ENCODE measurements at places on chromosomes 16 and 17. TPM values are rescaled to one million over a fixed set of nuclear protein-coding genes. Genes with fewer than 3 reads are reported as not detected.

DNA sequence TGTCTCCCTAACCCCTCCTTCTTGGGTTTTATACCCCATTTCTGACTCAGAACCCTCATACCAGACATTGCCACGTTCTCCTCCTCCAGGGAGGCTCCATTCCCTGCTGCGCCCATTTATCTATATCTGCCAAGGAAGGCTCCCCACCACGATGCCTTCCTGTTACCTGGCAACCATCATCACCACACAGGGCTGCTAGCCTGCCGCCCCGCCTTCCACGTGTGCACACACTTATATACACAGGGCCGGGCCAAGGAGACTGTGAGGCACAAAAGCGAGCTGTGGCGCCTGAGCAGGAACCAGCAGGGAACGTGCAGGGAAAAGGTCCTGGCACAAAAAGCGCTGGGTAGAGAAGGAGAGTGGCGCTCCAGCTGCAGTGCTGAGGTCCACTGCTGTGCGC is 261.8 kb downstream of the CBLN1 start:
- H3K27me3 ChIP-seq = no peaks in the 10 kb centered on the region
- no peak overlapping the region for H3K4me3 ChIP-seq
- no peaks in the 10 kb centered on the region for H3K36me3 ChIP-seq
- no peaks in the 10 kb centered on the region for H3K4me1 ChIP-seq
- no peak for DNase-seq
- H3K27ac ChIP-seq = no peak overlapping the region

GRCh38 chr16:11725457-11725856 is 17.2 kb downstream of the TXNDC11 start:
- H3K4me1 ChIP-seq = peaks cover 35% of the 10 kb centered on the region
- no peak overlapping the region for H3K4me3 ChIP-seq
- H3K36me3 ChIP-seq = peaks cover 80% of the 10 kb centered on the region
- no peak overlapping the region for H3K27ac ChIP-seq

DNA sequence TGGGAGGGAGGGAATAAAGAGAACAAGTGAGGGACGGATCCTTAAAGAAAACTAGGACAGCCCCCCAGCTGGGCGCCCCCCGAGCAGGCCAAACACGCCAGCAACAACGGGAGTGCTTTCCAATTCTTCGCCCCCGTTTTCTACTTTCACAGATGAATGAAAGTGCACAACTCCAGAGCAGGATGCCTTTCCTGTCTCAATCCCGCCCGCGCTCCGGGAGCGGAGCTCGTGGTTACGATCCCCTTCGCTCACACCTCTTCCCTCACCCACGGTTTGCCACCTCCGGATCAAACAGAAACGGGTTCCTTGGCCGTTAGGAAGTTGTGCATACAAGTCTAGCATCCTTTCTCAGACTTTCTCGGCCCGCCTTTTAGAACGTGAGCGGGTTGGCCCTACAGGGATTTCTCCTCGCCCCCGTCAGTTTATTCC is 680 bp downstream of the SKA2 start:
- H3K4me3 ChIP-seq = no peak overlapping the region
- peaks cover 23% of the 10 kb centered on the region for H3K36me3 ChIP-seq
- peak; percentile 32 for DNase-seq
- H3K4me1 ChIP-seq = peaks cover 50% of the 10 kb centered on the region

DNA sequence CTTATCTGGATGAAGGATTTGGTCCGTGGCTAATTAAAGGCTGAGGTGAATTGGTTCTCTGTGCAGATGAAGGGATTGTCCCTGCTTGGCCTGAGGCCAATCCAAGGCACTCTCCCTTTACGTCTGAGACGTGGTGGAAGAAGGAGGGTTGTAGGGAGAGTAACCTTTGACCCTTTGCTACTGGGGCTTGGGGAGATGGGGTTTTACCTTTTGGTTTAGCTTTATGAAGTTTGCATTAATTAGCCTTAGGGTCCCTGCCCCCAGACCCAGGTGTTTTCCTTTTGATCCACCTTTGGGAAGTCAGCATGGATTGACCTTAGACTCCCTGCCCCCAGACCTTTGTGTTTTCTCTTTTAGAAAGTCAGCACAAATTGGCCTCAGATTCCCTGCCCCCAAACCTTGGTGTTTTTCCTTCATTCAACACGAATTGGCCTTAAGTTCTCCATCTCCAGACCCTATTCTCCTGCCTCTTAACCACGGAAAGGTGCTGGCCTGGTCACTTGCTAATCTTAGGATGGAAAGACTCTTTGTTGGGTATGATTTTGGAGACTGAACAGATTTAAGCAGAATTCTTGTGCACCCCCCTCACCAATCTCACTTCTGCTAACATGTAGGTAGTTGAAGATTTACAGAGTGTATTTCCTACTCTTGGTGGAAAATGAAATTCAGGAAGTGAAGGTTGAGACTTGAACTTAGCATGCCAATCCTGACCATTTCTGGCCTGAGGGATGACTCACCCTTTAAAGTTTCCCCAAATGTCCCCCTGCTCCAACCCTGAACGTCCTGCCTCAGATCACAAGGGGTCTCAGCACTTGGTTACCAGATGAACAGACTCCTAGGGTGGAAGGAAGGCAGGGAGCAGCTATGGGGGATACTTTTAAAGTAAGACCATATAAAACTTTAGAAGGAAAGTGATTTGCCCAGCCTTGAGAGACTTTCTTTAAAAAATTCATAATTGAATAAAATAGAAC is 23.1 kb upstream of the MMD start:
- DNase-seq = no peak
- no peaks in the 10 kb centered on the region for H3K36me3 ChIP-seq
- H3K4me1 ChIP-seq = no peaks in the 10 kb centered on the region

DNA sequence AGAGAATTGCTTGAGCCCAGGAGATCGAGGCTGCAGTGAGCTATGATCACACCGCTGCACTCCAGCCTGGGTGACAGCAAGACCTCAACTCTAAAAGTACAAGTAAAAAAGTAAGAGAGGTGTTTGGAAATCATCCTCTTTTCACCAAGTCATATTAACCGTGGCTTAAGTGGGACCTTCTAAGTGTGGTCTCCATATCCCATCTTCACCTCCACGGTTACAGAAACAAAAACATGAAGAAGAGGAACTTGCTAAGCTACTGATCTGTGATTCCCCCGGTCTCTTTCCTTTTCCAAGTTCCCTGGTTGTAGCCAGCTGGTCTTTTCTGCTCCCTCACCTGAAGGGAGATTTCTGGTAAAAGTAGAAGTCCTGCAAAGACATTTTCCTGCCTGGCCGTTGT is 389.4 kb downstream of the CPPED1 start:
- DNase-seq = no peak
- no peaks in the 10 kb centered on the region for H3K4me1 ChIP-seq
- no peaks in the 10 kb centered on the region for H3K36me3 ChIP-seq
- no peak overlapping the region for H3K4me3 ChIP-seq
- no peak overlapping the region for H3K27ac ChIP-seq

GRCh38 chr16:78106686-78107085 is 7.2 kb downstream of the WWOX start:
- DNase-seq = no peak
- H3K36me3 ChIP-seq = peaks cover 4% of the 10 kb centered on the region
- H3K4me3 ChIP-seq = no peak overlapping the region
- H3K27ac ChIP-seq = no peak overlapping the region
- H3K4me1 ChIP-seq = no peaks in the 10 kb centered on the region

GRCh38 chr16:74868501-74868900 is 93.9 kb upstream of the FA2H start:
- peaks cover 13% of the 10 kb centered on the region for H3K4me1 ChIP-seq
- no peaks in the 10 kb centered on the region for H3K27me3 ChIP-seq
- no peak for DNase-seq
- H3K36me3 ChIP-seq = peaks cover 11% of the 10 kb centered on the region
- peak overlapping the region; percentile 47 for H3K27ac ChIP-seq

GRCh38 chr16:50251375-50252081 is 14.8 kb upstream of the ADCY7 start:
- H3K27ac ChIP-seq = no peak overlapping the region
- H3K4me3 ChIP-seq = no peak overlapping the region
- no peaks in the 10 kb centered on the region for H3K36me3 ChIP-seq

DNA sequence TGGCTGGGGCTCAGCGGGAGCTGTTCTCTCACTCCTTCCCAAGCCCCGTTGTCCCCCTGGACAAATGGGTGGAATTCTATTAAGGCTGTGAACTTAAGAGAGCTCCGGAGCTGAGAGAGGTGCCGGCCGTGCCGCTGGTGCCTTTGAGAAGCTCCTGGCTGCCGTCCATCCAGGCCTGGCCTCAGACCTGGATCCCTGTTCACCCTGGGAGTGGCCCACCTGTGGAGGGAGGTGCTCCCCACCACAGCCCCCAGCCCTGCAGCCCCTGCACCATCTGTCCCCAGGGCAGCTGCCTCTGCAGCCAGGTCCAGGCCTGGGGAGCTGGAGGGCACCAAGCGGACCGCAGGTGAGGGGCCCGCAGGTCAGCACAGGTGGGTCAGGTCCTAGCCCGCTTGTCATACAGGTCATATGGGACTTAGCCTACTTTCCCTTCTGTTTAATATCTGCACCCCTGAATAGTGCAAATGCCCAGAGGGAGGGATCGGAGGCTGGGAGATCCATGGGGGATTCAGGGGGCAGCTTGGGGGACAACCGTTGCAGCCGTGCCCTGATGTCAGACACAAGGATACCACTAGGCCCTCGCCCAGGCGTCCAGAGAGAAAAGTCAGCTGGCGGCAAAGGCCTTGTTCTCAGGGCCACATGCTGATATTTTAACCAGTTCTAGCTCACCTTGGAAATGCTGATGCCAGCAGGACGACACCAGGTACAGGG is 15.2 kb upstream of the METRNL start:
- no peak overlapping the region for H3K4me3 ChIP-seq
- peaks cover 3% of the 10 kb centered on the region for H3K4me1 ChIP-seq
- no peak overlapping the region for H3K27ac ChIP-seq
- DNase-seq = no peak

GRCh38 chr17:67617304-67617899 is 100.3 kb upstream of the NOL11 start:
- H3K27ac ChIP-seq = no peak overlapping the region
- no peaks in the 10 kb centered on the region for H3K36me3 ChIP-seq
- no peaks in the 10 kb centered on the region for H3K4me1 ChIP-seq
- DNase-seq = no peak
- no peaks in the 10 kb centered on the region for H3K27me3 ChIP-seq

DNA sequence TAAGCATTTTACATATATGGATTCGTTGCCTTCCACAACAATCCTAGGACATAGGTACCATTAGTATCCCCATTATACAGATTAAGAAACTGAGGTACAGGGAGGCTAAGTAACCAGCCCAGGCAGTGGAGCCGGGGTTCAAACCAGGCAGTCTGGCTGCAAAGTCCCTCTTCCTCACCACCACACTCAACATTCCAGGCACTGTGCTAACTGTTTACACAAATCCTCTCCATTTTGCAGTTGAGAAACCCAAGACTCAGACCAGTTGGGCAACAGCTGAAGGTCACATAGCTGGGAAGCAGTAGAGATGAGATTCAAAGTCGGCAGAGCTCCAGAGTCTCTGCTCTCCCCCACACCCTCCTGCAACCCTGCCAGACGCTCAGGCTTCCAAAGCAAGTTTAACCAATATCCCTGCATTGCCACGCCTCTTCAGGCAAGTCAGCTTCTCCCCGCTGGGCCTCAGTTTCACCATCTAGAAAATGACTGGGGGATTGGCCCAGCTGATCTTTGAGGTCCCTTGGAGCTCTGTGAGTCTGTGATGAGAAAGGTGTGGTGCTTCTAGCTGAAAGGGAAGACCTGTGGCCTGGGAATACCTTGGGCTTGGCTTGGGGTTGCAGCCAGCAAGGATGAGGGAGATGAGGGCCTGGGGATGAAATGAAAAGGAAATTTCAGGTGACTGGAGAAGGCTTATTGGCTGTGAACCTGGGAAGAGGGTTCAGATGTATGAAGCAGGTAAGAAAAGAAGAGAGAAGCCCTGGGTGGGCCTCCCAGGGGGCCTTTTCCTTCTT is 14.0 kb downstream of the CCR7 start:
- peaks cover 62% of the 10 kb centered on the region for H3K36me3 ChIP-seq
- no peaks in the 10 kb centered on the region for H3K27me3 ChIP-seq
- peak overlapping the region; percentile 57 for H3K27ac ChIP-seq
- H3K4me1 ChIP-seq = peaks cover 75% of the 10 kb centered on the region

DNA sequence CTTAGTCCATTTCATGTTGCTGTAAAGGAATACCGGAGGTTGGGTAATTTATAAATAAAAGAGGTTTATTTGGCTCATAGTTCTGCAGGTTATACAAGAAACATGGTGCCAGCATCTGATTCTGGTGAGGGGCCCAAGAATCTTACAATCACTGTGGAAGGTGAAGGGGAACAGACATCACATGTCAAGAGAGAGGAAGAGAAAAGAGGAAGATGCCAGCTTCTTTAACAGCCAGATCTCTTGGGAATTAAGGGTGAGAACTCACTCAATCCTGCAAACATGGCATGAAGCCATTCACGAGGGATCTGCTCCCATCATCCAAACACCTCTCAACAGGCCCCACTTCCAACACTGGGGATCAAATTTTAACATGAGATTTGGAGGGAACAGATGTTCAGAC is 49.5 kb downstream of the BMERB1 start:
- no peak overlapping the region for H3K27ac ChIP-seq
- peaks cover 24% of the 10 kb centered on the region for H3K4me1 ChIP-seq
- H3K27me3 ChIP-seq = no peaks in the 10 kb centered on the region
- peaks cover 10% of the 10 kb centered on the region for H3K36me3 ChIP-seq
- H3K4me3 ChIP-seq = no peak overlapping the region

- no peak overlapping the region for H3K27ac ChIP-seq
- H3K4me3 ChIP-seq = no peak overlapping the region
- H3K4me1 ChIP-seq = no peaks in the 10 kb centered on the region
- no peaks in the 10 kb centered on the region for H3K36me3 ChIP-seq
- DNase-seq = no peak
These were observed 1427.3 kb downstream of the CDH8 start for GRCh38 chr16:60608971-60609370.

GRCh38 chr17:75602644-75603043 is 15.0 kb downstream of the MYO15B start:
- H3K4me1 ChIP-seq = no peaks in the 10 kb centered on the region
- H3K27ac ChIP-seq = no peak overlapping the region
- no peaks in the 10 kb centered on the region for H3K36me3 ChIP-seq
- no peak overlapping the region for H3K4me3 ChIP-seq
- no peak for DNase-seq

Gene ZNF768
- 17.1 TPM for total RNA-seq

Gene AOC3
- 2.4 TPM for total RNA-seq

Gene FOXF1
- total RNA-seq = not detected

Gene P2RX5
- total RNA-seq = 118 TPM

Gene CCDC40
- not detected for total RNA-seq

Gene CACNG1
- total RNA-seq = not detected

Gene TEX14
- total RNA-seq = 0.09 TPM

All from activated T-helper 2 cell treated with anti-CD3 and anti-CD28 coated beads, Interferon-gamma antibody, Interleukin-2, Interleukin-4, amounts not matched to agents 10 μg/mL and 5 μg/mL and 100 μg/mL, durations not matched to agents 14 hours and 24 hours and 36 hours (primary cell).